ENCODE measurements at places on chromosomes 13 and 19.

DNA sequence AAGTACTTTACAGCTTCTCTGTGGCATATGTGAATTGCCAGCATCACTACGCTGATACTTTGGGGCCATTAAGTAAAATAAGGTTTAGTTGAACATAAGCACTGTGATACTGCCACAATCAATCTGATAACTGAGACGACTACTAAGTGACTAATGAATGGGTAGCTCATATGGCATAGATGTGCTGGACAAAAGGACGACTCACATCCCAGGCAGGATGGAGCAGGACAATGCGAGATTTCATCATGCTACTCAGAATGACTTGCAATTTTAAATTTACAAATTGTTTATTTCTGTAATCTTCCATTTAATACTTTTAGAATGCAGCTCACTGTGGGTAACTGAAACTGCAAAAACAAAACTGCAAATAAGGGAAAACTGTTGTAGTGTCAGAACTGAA is 13.6 kb downstream of the CCDC122 start:
- no peak for DNase-seq

GRCh38 chr19:45825917-45826893 is 11.1 kb upstream of the RSPH6A start:
- no peak for DNase-seq

DNA sequence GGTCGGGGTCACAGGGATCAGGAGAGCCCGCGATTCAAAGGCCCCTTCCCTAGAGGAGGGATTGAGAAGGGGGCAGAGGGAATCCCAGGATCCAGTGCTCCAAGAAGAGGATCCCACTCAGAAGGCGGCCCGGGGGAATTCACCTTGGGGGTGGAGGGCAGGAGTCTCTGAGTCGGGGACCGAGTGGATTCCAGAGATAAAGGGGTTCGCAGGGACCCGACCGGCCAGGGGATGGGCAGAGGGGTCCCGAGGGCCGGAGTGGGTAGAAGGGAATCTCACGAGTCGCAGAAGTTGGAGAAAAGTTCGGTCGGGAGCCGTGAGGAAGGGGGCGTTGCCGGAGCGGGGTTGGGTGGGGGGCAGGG is 261 bp downstream of the PRKD2 start:
- DNase-seq, result no peak

DNA sequence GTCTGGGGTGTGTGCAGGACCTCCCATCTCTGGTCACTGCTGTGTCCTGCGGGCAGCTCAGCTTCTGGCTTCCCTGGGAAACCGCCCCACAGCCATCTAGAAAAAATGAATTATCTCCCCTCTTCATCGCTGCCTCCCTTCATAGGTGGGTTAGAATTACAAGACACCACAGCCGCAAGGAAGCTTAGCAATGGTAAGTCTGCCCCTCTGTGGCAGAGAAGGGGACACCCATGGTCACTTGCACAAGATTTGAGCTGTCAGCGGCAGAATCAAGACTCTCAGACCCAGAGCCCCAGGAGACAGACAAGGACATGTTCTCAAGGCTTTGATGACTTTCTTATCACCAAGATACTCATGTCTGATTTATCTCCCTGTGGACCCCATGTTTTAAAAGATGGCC is 110.8 kb upstream of the PABPC3 start:
- DNase-seq, result no peak

DNA sequence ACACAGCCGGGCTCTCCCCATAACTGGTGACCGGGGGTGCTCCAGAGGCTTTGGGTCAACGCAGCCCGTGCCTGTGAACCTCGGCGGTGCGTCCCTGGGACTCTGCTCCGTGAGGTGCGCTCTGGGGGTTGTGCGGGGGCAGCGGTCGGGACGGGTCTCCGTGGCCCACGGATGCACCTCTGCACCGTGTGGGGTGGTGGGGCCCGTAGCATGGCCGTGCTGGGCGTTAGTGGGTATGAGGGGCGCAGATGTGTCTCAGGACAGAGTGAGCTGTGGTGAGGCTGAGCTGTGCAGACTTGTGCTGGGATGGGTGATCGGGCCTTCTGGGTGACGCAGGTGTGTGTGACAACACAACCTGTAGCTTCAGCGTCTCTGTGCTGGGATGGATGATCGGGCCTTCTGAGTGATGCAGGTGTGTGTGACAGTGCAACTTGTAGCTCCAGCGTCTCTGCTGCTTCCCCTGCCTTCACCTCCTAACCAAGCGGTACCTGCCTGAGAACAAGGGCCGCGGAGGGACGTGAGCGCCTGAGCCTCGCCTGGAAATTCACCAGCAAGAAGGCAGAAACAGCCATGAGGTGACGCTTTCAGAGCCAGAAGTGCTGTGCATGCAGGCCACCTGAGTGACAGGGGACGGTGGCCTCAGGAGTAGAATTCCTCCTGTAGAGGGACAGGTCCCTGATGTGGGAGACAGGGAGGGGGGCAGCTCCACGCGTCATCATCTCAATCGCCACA is 599 bp downstream of the ZNF331 start:
- DNase-seq, result no peak

- no peak for DNase-seq
Observed at GRCh38 chr19:45591004-45591637, 6.5 kb upstream of the OPA3 start.
